ENCODE measurements at places on chromosomes 1 and 21.

- DNase-seq = no peak
Measured at GRCh38 chr21:26941421-26941820, 25.5 kb downstream of the ADAMTS5 start.

DNA sequence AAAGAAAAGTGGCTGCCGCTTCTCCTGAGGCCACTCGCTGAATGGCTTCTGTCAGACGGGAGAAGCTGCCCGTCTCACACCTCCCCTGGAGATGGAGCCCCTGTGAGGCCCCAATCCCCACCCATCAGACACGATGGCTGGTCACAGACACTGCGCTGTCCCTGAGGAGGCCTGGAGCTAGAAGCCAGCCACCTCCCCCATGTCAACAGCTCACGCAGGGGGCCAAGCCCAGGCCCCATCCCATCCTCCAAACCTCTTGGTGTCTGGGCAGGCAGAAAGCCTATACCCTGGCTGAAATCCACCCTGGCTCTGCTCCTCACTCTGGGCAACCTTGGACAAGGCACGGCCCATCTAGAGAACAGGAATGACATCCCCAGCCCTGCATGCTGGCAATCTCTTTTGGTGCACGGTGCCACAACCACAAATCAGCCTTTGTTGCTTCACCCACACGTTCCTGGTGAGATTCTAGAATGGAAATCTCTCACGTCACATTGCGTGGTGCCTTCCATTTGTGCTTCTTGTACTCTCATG lies 273.9 kb upstream of the VAMP3 start:
- no peak for DNase-seq

- no peak for DNase-seq
Measured at GRCh38 chr1:187956975-187957374, 1128.2 kb downstream of the PLA2G4A start.

DNA sequence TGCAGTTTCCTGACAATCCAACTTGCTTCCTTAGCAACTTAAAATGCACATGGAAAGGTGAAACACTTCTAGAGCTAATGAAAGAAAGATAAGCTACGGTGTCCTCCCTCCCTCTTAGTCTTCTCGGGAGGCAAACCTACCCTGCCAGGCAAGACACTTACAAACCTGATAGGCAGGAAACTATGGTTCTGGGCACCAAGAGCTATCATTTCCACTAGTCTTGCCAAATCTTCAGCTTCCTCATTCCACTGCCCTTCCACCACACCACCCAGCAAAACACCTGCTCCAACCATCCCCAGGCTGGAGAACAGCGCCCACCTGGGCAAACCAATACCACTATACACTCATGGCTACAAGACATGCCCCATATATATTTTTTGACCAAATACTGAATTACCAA lies 15.2 kb downstream of the NDC1 start:
- no peak for DNase-seq

DNA sequence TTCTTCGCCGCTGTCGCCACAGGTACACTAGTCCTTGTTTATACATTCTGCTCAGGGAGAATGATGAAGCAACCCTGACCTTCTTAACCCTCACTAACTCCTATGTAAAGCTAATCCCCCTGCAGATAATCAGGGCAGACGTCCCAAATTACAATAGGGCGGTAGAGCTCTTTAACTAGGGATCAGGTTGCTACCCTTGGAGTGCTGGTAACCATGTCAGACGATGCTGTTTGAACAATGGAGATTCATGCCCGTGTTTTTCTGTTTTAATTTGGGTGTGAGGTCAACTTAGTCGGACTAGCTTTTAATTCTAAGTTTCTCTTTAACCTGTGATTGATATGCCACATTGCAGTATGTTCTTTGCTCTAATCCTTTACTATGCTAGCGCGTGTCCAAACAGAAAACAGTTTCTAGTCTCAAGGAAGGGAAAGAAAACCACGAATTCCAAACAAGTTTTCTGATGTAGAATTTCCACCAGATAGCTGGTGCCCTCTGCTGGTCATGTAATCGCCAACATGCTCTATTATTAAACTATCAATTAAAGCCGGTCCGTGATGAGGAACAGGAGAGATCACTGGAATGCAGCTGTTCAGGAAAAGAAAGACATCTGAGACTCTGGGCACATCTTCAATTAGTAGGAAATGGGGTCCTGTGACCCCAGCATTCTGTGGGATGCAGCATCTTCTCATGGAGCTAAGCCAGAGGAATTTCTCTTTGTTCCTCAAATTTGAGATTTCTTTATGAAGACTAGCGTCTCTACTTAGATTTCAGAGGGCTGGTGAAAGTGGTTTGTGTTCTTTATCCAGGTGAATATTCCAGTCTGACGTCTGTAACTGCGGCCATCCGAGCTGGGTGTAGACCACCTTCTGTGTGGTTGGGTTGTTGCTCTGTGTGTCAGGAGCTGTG lies 18.3 kb upstream of the VAMP3 start:
- DNase-seq = peak; percentile 37
